ENCODE measurements at places on chromosomes 16 and 17.

DNA sequence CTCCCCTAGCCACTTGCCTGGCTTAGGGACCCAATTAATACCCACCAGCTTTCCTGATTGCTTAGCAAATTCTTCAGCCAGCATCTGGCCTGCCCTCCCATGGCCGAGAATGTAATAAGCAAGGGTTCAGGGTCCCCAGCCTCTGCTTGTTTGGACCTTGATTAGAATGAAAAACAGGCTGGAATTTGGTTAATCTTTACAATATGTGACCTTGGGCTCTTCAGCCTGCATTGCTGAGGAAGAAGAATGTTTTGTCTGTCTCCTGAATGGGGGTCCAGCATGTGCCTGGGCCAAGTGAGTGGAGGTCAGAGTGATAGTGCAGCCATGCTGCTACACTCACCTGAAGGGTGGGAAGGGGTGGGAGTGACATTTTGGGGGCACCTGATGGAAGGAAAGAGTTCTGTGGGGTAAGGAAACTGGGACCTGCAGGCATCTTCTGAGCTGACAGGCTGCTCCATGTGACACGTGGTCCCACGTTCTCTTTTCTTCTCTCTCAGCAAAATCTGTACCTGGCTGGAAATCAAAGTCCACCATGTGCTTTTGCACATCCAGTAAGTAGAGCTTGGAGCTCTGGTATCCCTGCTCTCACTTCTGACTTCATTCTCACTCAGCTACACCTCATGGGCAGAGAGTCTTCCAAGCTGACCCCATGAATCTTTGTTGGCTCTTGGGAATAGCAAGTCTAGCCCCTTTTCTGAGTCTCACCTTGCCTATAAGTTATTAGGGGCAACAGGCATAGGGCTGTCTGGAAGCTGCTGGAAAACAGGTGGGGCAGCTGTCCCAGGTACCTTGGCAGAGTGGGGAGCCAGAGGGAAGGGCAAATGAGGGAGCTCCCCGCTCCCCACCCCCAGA lies 5.3 kb downstream of the TMEM106A start:
- no peak for DNase-seq

DNA sequence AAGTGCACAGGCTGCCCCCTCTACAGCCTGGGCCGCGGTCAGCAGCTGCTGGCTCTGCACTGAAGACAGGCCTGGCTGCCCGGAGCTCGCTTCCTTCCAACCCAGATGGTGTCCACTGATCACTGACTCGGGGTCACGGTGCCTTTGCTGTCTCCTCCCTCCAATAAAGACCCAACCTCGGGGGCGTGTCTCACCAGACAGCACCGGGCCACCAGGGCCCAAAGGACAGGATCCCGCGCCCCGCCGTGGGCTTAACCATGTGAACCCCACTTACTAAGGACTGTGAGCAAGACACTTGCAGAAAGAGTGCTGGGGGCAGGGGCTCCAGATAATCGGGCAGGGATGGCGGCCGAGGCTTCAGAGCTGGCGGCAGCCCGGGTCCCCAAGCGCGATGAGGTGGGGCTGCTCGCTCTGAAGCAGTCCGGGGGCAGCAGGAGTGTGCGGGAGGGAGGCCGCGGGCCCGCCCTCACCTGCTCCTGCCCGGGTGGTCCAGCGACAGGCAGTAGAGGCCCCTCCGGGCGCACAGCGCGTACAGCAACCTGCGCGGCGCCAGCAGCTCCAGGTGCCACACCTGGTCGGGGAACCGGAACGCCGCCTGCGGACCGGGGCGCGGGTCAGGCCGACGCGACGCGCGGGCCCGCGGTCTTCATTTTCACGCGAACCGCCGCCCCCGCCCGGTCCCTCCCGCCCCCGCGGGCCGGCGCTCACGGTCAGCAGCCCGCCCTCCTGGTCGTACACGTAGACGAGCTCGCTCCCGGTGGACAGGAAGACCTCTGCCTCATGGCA lies 502 bp downstream of the FAAP100 start:
- DNase-seq = no peak

DNA sequence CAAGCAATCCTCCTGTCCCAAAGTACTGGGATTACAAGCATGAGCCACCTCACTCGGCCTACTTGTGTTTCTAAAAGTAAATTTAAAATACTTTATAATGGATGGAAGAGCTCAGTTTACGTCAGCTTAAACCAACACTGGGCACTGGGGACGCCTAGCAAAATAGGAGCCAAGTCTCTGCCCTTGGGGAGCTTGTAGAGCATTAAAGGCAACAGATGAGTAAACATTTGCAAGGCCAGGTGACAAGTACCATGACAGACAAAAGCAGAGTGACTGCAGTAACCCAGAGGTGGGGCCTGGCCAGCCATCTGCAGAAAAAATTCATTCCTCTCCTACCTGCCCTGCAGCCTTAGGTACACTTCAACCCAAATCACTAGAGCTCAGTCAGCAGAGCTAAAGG lies 12.1 kb upstream of the NLK start:
- DNase-seq = no peak

DNA sequence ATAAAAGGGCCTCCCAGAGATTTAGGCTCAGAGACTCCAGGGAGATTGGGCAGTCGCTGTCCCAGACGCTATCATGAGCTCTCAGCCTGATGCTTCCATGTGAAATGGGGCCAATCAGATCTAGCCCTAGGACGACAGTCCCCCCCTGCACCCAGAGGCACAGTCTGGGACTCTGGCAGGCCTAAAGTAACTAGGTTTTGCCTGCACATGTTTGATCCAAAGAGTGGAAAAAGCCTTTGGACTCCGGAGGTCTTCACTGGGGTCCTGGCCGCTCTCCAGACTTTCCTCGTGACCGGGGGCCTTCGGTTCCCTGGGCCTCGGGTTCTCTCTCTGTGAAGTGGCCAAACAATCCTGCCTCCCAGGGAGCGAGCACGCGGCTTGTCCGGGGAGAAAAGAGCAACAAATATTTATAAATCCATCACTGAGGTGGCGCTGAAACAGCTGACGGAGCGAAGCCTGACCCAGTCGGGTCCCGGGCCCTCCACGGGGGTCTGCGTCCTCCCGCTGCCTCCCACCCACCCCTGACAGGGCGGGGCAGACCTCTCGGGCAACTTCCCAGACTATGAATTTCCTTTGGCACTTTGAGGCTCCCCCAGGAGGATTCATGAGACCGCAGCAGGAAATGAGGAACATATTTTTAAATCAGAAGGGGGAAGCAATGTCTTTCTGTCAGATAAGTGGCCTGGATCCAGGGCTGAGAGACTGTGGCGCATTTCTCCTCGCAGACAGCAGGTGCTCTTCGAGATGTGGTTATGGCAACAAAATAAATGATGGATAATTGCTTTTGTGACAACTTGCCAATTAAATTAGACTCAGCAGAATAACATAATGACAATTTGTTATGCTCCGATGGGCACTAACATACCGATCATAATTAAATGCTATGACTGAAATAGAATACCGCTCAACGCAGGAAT lies 38.9 kb downstream of the MRPS23 start:
- no peak for DNase-seq

- DNase-seq = no peak
These were observed 45.3 kb downstream of the KLHDC4 start for GRCh38 chr16:87720446-87720845.

DNA sequence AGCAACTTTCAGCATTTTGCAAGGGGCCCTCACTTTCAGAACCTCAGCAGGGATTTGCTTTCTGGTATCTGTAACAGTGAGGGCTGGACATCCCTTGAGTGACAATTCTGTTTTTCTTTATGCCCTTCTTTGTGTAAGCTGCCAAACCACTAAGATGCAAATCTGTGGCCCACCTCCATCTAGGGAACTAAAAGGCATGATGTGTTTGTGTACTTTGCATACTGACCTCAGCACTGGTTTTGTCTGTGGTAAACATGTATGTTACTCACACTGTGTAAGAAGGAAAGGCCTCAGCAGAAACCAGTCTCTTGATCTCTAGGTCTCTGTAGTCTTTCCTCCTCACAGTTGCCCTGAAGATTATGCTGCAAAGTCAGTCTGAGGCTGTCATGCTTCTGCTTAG lies 396.6 kb upstream of the DYNLRB2 start:
- no peak for DNase-seq

DNA sequence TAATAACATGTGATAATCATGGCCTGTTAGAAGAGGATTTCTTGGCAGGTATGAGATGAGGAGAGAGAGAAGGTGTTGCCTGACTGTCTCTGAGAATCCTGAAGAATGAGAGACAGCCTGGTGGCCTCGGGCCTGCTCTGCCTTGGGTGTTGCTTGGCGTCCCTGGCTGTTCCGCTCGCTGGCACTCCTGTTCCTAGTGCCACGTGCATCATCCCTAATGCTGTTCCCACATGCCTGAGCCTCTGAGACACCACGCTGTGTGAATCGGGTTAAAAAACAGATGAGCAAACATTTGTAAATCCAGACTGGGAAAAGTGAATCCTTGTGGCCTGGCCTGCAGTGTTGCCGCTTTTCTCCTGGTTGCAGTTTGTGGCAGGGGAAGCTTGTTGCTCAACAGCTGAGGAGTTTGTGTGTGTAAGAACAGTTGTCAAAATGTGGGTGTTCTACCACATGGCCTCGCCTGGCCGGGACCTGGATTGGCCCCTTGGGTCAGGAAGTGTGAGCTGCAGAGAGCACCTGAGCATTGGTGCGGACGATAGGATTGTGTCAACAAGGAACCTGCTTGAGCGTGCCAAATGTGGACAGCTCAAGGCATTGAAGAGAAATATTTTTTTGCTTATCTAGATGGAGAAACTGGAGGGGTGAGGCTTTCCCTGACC lies 22.0 kb downstream of the UBN1 start:
- no peak for DNase-seq

DNA sequence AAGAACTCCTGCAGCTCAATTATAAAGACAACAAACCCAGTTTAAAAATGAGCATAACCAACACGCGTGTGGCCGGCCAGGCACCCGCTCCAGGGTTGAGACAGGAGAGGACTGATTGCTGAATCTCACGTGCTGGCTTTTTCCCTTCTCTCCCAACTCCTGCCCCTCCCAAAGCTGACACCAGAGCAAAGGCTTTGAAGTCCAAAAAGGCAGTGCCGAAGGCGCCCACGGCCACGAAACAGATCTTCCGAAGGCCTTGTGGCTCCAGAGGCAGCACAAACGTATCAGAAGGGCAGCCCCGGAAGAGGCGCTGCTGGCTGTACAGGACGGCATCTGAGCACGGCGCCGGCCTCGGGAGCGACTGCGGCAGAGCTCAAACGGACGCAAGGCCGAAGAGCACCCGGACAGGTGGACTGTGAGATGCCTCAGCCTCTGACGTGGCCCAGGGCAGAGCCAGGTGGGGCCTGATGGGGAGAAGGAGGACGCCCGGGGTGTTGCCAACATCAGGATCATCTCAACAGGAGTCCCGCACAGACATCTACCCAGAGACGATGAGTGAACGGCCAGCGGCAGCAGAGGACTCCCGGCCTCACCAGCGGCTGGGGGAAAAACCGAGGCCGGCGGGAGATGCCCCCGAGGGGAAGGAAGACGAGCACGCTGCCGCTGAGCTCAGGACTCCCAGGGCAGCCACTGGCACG lies 10.5 kb downstream of the CLCN7 start:
- DNase-seq = no peak

DNA sequence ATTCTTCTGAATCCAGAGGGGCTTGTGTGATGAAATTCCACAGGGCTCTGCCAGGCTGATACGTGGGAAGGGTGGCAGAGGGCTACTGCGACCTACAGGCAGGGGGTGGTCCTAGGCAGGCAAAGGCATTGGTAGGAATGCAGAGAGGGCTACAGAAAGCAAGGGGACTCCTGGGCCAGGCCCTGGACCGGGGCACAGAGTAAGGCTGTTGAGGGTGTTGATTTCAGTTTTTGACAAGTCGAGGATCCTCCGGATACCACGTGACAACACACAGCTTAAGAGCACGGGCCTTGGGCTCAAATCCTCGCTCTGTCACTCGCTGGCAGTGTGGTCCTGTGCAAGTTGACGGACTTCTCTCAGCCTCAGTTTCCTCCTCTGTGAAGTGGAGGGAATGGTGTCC lies 19.1 kb upstream of the DOC2B start:
- no peak for DNase-seq

- DNase-seq = no peak
These were observed 65.3 kb upstream of the NOL11 start for GRCh38 chr17:67652433-67652832.

DNA sequence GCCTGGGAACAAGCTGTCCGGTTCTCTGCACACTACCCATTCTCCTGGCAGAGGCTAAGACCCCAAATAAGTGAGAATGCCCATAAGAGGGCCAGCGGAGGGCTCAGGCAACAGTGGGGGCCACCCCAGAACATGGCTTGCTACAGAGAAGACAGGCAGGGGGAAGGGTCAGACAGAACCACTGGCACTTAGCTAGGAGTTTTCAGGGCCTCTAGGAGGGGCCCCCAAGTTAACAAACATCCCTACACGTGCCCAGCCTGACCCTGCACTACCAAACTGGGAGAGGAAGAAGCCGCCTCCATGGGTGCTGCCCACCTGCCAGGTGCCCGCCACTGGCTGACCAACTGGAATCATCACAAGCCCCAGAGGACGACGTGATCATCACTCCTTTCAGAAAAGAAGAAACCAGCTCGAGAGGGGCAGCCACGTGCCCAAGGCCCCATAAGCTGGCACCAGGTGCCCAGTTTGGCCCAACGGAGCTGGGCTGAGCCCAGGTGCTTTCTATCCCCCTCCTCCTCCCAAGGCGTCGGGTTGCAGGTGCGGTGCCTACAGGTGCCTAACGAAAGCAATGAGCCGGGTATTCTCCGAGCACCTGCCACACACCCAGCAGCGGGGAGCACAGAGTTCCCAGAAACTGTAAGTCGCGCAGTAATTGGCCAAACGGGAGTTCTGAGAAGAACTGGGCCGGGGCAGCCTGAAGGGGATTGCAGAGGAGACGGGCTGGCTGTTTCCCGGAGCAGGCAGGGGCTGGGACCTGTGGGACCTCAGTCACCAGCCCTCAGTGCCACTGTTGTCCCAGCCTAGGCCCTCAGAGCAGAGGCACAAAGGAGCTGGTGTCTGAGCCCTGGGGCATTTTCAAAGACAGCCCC lies 13.2 kb downstream of the RPH3AL start:
- no peak for DNase-seq

GRCh38 chr16:86048221-86048620 lies 149.3 kb downstream of the IRF8 start:
- no peak for DNase-seq

- no peak for DNase-seq
These were observed 3.5 kb upstream of the ADGRG1 start for GRCh38 chr16:57624806-57625500.

GRCh38 chr17:74354123-74354522 lies 7.5 kb downstream of the BTBD17 start:
- no peak for DNase-seq

DNA sequence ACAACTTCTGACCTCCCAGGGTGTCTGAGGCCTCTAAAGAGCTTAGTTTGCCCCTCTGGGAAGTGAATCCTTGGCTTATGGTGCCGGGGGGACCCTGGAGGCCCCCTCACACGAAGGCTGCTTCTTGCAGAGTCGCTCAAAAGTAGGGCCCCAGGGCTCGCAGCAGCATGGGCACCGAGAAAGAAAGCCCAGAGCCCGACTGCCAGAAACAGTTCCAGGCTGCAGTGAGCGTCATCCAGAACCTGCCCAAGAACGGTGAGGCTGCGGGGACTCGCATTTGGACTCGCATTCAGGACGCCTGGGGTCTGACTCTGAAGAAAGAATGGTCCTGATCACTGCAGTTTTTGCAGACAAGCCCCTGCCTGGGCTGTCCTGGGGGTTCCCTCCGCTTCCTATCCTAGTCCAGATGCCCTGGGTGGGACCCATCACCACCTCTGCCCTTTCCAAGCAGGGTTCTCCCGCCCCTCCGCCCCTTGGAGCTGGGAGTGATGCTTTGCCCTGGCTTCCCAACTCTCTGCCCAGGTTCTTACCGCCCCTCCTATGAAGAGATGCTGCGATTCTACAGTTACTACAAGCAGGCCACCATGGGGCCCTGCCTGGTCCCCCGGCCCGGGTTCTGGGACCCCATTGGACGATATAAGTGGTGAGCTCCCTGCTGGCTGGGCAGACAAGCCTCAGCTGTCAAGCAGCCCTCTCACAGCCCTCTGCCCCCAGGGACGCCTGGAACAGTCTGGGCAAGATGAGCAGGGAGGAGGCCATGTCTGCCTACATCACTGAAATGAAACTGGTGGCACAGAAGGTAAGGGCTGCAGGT lies 698 bp downstream of the ACBD4 start:
- DNase-seq = no peak

Measured in stimulated activated CD8-positive, alpha-beta memory T cell treated with anti-CD3 and anti-CD28 coated beads, Interleukin-15, amount 100 ng/mL, for 4 hours (primary cell).